ENCODE measurements at places on chromosomes 1 and 21.

GRCh38 chr1:13730751-13731482 lies 30.9 kb downstream of the PRDM2 start:
- no peak for DNase-seq

DNA sequence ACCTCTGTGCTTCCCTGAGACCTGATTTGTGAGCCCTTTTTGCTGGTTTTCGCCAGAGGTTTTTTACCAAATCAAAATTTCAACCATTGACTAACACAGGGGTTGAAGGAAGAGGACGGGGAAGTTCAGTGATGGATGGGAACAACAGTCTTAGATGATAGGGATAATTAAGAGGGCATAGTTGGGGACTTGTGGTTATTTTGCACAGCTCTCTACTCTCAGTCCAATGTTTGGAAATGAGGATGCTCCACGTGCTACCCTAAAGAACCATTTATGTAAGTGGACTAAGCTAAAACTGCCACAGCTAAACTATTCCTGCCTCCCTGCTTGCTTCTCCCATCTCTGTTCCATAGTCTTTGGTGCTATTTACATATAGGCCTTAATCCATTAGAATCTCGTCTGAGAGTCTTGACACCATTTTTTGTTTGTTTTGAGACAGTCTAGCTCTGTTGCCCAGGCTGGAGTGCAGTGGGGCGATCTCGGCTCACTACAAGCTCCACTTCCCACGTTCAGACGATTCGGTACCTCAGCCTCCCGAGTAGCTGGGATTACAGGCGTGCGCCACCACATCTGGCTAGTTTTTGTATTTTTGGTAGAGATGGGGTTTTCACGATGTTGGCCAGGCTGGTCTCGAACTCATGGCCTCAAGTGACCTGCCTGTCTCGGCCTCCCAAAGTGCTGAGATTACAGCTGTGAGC lies 684 bp upstream of the MCL1 start:
- no peak for DNase-seq

GRCh38 chr1:185444676-185445075 lies 127.6 kb upstream of the IVNS1ABP start:
- no peak for DNase-seq

GRCh38 chr1:118488787-118489186 lies 303.8 kb upstream of the SPAG17 start:
- DNase-seq, result no peak

GRCh38 chr1:117473063-117473462 lies 105.8 kb downstream of the MAN1A2 start:
- DNase-seq, result no peak

- peak; percentile 56 for DNase-seq
These were observed 43.4 kb downstream of the RALGPS2 start for GRCh38 chr1:178768423-178768822.

- DNase-seq, result peak; percentile 41
These were observed 930 bp downstream of the ARHGEF10L start for GRCh38 chr1:17540255-17541001.

- no peak for DNase-seq
These were observed 380.9 kb upstream of the PTBP2 start for GRCh38 chr1:96340686-96341085.

DNA sequence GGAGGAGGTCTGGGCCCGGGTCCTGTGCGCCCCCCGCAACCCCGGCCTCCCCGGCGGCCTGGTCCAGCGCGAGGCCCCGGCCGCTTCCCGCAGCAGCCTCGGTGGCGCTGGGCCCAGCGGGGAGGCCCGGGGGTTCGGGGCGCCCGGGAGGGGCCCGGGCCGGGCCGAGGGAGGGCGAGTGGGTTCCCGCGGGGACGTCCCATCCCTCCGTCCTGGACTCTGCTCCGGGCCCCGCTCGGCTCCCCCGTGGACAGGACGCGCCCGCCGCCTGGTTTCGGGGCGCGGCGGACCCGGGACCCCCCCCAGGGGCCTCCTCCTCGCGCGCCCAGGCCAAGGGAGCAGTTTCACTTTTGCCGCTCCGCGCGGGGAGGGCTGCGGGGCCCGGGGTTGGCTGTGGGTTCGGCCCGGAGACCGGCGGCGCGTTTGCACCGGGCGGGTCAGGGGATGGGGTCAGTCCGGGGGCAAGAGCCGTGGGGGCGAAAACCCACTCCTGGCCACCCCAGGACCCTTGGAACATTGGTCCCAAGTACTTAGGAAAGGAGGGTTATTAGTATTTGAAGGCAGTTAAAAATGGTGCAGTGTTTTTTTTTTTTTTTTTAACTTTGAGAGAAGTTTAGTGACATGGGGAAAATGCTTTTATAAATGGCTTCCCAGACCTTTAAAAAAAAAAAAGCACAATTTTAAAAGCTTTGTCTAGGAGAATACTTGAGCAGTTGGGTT lies 677 bp downstream of the AGPAT3 start:
- peak; percentile 48 for DNase-seq

- no peak for DNase-seq
These were observed 300.4 kb upstream of the RUNX1 start for GRCh38 chr21:35349376-35350080.

DNA sequence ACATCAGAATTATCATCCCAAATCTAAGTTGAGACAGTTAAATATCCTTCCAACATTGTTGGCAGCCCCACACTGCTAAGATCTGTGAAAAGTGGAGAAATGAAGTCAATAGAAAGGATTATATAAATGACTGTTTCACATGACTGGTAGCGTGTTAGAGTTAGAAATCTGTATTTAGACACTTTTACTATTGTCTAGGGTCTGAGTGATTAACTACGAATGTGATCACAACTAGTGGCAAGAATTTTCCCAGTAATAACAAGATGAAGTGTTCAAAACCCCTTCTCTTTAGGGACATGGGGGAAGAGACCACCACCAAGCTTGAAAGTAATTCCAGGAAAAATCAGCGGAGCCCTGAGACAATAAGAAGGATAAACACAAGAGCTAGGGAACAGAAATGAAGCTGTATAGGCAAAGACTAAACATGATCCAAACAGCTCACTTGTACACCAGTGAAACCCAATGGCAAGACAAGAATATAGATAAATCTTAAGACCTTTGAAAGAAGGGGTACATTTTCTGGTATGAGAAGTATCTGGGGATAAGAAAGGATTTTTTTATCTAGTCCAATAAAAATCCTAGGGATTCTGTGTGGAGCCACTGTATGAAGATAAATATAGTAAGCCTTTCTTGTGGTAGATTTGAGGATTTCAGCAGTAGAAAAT lies 646.6 kb upstream of the USP24 start:
- DNase-seq, result no peak

DNA sequence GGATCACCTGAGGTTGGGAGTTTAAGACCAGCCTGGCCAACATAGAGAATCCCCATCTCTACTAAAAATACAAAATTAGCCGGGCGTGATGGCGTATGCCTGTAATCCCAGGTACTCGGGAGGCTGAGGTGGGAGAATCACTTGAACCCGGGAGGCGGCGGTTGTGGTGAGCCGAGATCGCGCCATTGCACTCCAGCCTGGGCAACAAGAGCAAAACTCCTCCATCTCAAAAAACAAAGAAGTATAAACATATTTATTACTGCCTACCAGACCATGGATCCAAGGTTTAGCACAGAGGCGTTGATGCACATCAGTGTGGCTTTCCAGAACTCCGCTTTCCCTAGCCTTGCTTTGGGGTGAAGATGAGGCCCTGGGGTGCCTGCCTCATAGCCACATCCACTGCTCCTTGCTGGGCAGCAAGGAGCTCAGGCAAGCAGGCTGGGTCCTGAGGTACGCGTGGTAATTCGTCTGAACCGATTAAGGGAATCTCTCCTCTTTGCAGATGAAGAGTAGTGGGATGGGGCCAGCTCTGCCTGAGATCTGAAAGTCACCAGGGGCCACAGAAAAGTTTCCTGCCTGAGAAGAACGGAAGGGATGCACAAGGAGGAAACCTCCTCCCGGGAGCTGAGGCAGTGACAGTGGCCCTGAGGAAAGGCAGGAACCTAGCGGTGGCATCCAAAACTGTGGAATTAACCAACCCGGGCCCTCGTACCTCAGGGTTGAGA lies 52.3 kb upstream of the LBR start:
- DNase-seq, result no peak

- no peak for DNase-seq
These were observed 248.9 kb downstream of the PLPP3 start for GRCh38 chr1:56330391-56331026.

GRCh38 chr1:164602480-164603093 lies 43.6 kb downstream of the PBX1 start:
- DNase-seq, result peak; percentile 58
